Activated T-helper 1 cell treated with anti-CD3 and anti-CD28 coated beads, Interleukin-2, amount 50 U/mL, for 16 hours (primary cell): ENCODE measurements at places on chromosomes 2 and 18.

GRCh38 chr2:154125891-154126290 is 254.2 kb downstream of the GALNT13 start:
- no peak for DNase-seq

GRCh38 chr2:101830555-101830954 is 133.0 kb downstream of the MAP4K4 start:
- no peak for DNase-seq

DNA sequence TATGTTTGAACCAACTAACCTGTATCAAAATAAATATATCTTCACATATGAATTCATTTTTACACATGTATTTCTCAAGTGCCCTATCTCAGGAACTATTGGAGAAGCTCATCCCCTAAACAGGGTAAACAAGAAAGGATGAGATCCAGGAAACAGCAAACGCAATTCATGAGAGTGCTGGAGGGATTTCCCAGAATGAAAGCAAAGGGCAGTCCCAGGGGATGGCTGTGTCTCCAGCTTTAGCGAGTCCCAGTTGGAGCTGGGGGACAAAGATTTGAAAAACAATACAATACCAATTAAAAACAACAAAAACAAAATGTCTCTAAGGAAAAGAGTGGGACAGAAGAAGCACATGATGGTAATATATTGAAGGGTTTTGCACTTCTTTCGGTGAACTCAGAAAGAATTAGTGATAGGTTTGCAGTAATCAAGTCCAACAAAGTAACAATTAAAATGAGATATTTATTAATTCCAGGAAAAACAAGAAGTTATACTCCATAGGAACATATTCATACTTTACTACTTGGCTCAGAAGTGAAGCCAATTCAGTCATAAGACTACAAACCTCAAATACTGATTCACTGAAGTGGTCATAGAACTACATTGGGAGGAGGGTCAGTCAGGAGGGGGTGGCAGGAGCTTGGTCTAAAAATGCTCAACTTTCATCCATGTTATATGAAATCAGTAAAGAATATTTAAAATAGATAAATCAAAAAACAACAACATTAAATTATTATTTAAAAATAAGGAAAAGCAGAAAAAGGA is 73.1 kb upstream of the PDE1A start:
- no peak for DNase-seq

GRCh38 chr2:61181382-61182058 is 19.5 kb downstream of the C2orf74 start:
- DNase-seq, result no peak

- no peak for DNase-seq
Observed at GRCh38 chr18:10020171-10020570, 106.4 kb downstream of the VAPA start.

- DNase-seq, result no peak
Observed at GRCh38 chr2:193331676-193332075, 1136.9 kb upstream of the TMEFF2 start.

DNA sequence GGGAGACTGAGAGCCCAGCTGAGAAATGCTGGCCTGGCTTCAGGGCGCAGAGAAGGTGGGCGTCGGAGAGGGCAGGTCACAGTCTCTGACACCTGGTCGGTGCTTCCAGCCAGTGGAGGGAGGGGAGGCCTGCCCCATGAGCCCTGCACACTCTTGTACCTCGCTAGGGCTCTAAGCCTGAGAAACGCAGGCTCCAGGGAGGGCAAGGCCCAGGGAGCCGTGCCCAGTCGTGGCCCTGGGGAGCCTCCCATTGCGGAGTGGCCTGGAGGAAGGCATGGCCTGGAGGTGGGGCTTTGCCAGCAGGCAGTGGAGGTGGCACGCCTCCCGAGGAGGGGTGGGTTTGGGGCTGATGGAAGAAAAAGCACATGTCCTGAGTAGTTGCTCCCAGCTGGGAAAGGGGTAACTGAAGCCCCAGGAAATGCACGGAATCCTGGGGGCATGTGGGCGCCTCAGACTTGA is 39.0 kb downstream of the MTERF4 start:
- no peak for DNase-seq

DNA sequence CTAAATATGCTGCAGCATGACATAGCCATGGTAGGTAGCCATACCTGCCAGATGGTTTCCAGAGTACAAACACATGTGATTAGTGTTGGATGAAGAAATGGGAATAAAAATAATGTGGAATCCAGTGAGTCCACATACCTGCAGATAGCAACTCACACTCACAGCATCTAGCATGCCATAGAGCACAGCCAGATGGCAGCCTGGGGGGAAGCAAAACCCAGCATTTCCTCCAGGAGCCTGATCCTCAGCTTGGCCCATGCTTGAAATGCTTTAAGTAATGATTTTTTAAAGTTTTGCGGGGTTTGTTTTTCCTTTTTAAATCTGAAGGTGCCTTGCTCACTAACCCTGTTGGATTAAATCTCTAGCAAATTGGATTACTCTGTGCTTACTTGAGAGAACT is 535.1 kb downstream of the STK39 start:
- no peak for DNase-seq

- DNase-seq, result no peak
Observed at GRCh38 chr2:76050196-76050595, 339.5 kb upstream of the GCFC2 start.

DNA sequence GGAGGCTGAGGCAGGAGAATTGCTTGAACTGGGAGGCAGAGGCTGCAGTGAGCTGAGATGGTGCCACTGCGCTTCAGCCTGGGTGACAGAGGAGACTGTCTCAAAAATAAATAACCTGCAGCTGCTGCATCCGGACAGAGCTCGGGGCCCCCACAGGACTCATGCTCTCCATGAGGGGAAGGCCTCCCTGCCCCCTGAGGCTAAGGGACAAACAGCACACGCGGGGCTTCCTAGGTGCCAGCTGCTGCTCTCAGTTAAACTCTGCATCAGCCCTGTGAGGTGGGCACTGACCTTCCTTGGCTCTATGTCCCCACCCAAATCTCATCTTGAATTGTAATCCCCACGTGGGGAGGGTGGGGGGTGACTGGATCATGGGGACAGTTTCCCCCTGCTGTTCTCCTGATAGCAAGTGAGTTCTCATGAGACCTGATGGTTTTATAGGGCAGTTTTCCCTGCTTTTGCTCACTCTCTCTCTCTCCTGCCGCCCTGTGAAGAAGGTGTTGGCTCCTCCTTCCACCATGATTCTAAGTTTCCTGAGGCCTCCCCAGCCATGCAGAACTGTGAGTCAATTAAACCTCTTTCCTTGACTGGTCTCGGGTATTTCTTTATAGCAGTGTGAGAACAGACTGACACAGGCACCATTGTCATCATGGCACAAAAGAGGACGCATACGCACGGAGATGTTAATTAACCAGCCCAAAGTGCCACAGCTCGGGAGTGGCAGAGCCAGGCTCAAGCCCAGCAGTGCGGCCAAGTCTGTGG is 49.9 kb upstream of the TAF1B start:
- DNase-seq, result no peak

DNA sequence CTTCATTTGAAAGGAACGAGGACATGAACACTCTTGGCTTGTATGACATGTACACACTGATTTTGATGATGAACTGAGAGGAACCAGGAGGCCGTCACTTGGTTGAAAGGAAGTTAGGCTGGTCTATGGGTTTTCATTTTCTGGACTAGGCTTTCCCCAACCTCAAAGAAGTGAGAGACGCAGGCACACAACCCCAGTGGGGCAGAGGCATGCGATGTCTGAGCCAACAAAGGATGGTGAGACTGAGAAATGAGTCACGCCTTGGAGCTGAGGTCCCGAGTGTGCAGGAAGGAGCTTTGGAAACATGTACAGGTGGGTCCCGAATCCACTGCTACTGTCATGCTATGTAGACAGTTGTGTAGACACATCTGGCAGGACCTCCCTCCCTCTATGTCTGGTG is 24.1 kb downstream of the SIGLEC15 start:
- no peak for DNase-seq

GRCh38 chr2:9666306-9666705 is 35.5 kb upstream of the YWHAQ start:
- no peak for DNase-seq

GRCh38 chr2:217054791-217055190 is 194.9 kb upstream of the TNP1 start:
- no peak for DNase-seq

GRCh38 chr2:9765611-9766531 is 77.4 kb upstream of the TAF1B start:
- DNase-seq, result no peak

DNA sequence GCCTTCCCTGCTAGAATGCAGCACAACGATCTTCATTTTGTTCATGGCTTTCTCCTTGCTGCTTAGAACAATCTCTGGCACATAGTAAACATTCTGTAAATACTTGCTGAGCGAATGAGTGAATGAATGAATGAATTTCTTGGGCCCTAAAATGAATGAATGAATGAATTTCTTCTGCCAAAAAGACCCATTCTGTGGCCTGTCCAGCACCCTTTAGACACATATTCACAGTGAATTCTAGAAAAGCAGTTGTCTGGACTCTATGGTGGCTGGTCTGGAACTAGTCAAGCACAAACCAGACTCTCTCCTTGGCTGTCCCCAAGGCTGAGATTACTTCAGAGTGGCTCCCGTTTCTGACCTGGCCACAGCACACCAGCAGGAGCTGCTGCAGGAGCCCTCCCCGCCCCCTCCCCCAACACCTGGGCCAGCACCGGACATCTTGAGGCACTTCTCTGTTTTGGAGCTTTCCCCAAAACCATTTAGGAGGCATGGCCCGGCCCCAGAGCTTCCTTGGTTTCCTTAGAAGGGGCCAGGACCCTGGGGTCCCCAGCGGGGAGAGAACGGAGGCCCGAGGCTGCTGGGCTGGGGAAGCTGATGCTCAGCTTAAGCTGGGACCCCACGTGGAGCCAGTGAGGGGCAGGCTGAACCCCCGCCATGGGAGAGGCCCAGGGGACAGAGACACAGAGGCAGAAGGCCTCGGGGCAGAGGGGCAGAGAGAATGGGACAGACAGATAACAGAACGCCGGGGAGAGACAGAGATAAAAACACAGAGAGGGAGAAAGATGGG is 159.0 kb downstream of the ZFP36L2 start:
- DNase-seq, result no peak

DNA sequence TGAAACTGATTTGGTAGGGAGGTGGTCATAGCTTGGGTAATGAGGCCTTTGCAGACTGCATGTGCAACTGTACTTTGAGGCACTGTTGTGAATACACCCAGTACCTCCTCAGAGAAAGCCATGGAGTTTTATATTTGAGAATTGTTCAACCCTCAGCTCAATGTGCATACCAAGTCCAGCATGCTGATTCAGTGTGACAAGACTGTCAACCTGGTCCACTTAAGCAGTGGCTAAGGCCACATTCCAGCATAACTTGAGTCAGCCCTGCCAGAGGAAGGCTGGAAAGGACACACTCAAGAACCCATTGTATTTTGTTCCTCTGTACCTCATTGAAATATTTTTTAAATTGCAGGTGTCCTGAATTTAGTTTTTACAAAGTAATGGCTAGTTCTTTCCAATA is 121.8 kb upstream of the HNMT start:
- DNase-seq, result no peak

GRCh38 chr2:216740557-216741222 is 45.3 kb upstream of the IGFBP5 start:
- no peak for DNase-seq

GRCh38 chr2:101725515-101726192 is 28.1 kb downstream of the MAP4K4 start:
- DNase-seq, result no peak

DNA sequence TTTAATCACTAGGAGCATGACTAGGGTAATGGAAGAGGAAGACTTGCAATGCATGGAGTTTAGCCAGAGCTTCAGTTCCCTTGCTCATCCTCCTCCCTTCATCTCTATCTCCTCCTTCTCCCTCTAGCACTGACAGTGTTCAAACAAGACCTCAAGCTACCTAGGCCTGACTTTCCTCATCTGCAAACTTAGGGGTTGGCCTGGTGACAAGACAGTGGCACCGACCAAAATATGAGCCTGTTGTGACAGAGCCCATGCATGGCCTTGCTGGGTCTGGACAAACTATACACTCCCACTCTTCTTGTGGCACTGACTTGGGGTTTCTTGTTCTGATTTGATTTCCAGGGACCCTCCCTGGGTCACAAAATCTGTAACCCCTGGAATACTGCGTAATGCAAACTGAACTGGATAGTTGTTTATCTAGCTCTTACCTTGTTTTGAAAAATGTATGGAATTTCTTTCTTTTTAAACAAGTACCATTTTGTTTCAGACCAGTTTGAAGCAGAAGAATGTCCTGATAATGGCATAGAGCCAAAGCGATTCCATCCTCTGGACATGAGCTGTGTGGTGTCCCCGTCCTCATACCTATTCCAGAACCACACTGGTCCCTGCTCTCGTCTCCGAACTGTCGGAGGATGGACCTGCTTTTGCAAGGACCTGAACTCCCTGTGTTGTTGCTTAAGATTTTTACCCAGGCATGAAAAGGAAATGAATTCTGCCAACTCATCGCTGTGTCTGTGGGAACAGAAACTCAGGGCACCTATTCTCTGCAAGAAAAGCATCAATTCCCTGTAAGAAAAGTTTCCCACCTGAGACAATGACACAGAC is 33.4 kb upstream of the PPP4R1 start:
- DNase-seq, result no peak

GRCh38 chr2:31193806-31194205 is 23.5 kb downstream of the CAPN14 start:
- no peak for DNase-seq

GRCh38 chr2:133968446-133968845 is 285.4 kb upstream of the MGAT5 start:
- no peak for DNase-seq

GRCh38 chr18:51398104-51398503 is 200.6 kb upstream of the MEX3C start:
- DNase-seq, result no peak

DNA sequence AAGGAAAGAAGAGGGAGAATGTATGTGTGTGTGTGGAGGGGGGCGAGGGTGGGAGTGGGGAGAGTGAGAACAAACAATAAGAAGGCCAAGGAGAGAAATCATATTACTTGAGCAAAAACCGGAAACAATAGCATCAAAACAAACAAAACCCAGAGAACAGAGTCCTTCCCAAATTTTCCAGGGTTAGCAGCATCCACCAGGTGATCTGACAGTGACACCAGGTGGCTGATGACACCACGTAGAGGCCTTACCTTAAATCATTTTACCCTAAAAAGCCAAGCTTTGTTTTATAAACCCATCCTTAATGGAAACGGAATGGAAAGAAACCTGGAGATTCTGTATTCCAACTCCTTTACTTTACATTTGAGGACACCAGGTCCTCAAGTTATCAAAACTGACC is 42.9 kb downstream of the CDCA7 start:
- DNase-seq, result no peak

DNA sequence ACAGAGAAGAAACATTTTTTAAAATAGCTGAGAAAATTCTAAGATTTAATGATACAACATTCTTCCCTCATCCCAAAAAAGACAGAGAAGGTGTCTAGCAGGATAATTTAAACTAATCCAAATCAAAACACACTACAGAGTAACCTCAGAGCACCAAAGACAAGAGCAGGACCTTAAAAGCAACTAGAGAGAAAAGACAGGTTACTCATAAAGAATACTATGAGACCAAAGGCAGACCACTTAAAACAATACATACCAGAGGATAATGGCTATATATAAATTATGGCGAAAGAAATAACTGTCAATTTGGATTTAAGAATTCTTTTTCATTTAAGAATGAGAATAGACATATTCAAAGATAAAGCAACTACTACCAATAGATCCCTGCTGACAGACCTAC is 40.0 kb downstream of the HDLBP start:
- DNase-seq, result no peak
